HS-5 (cell line): ENCODE measurements at places on chromosomes 5 and 9.

- no peak for DNase-seq
These were observed 29.7 kb upstream of the LTC4S start for GRCh38 chr5:179764056-179764455.

GRCh38 chr5:72957337-72957736 is 1.5 kb downstream of the FCHO2 start:
- no peak for DNase-seq

GRCh38 chr5:54045077-54045792 is 265.1 kb downstream of the ARL15 start:
- no peak for DNase-seq

GRCh38 chr9:99964336-99964735 is 57.9 kb downstream of the STX17 start:
- DNase-seq: no peak

GRCh38 chr9:116337015-116337414 is 183.4 kb downstream of the PAPPA start:
- DNase-seq: peak; percentile 31

- peak; percentile 20 for DNase-seq
These were observed 273.3 kb upstream of the ANKRD55 start for GRCh38 chr5:56506211-56506965.

GRCh38 chr9:8020186-8020585 is 220.6 kb upstream of the DMAC1 start:
- no peak for DNase-seq

DNA sequence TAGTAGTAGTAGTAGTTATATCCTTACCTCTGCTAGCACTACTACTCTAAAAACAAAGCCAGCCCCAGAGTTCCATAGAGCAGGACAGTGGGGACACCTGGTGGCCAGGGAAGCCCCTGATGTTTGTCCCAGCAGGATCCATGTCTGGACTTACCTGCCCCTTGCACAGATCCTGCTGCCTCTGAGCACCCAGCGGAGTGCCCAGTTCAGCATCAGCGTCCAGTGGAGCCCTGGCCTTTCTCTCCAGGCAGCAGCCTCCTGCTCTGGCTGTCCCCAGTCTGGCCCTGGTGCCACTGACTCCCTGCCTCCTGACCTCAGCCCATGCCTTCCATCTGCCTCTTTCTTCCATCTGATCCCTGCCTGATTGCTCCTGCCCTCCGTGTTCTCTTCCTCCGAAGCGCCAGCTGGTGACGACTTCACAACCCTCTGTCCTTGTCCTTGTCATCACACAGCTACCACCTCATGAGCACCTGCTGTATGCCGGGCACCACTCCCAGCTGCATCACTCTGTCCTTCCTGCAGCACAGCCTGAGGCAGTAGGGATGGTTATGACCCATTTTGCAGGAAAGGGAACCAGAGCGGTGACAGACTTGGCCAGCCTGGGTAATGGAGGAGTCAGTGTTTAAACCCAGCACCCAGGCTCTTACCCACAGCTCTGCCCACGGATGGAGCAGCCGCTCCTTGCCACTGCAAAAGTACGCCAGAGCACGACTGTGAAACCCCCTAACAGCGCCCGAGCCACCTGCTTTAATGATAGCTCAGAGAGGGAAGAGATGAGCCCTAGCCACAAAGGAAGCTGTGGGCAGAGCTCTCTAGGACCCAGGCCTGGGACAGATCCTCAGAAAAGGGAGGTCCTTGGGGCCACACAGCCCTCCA is 11.5 kb downstream of the SARDH start:
- no peak for DNase-seq

- DNase-seq: no peak
These were observed 75.7 kb upstream of the FBXW11 start for GRCh38 chr5:172082180-172082579.

DNA sequence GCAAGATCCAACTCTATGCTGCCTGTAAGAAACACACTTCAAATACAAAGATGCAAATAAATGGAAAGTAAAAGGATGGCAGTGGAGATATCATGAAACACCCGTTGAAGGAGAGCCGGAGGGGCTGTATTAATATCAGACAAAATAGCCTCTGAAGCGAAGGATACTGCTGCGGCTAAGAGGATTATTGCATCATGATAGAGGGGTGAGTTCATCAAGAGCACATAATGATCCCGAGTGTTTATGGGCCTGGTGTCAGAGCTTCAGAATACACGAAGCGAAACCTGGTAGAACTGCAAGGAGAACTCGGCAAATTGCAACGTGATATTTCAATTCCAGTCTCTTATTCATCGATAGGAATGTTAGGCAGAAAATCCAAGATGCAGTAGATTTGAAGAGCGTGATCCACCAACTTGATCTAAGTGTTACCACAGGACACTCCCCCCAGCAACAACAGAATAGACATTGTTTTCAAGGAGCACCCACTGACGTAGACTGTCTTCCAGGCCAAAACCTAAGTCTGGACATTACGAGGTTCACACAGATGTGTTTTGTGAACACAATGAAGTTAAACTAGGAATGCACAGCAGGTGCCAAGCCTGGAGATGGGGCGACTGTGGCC is 27.7 kb upstream of the QSOX2 start:
- DNase-seq: no peak

DNA sequence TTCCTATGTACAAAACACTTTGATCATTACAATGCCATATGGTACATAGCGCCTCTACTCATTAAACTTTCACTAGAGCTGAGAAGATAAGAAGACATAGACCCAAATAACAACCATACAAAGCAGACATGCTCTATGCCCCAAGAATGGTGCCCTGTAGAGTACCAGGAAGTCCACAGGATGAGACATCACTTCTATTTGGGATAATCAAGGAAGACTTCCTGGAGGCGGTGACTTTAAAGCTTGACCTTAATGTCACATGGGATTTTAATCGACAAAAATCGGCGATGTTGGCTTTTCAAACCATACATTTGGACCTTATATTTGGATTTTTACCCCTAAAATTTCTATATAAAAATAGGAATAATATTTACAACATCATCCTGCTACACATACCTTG is 224.3 kb upstream of the MAP3K1 start:
- DNase-seq: no peak

GRCh38 chr5:64775291-64775690 is 6.6 kb downstream of the CWC27 start:
- DNase-seq: no peak

- DNase-seq: peak; percentile 22
These were observed 4.0 kb downstream of the LMBRD2 start for GRCh38 chr5:36147681-36148080.

GRCh38 chr9:4541856-4542255 is 51.6 kb downstream of the SLC1A1 start:
- DNase-seq: no peak

- no peak for DNase-seq
These were observed 20.0 kb downstream of the TMEFF1 start for GRCh38 chr9:100492952-100493351.

GRCh38 chr5:168707716-168708695 is 128.8 kb upstream of the PANK3 start:
- no peak for DNase-seq

GRCh38 chr5:37875051-37875787 is 35.4 kb upstream of the GDNF start:
- DNase-seq: peak; percentile 76

- no peak for DNase-seq
These were observed 177.2 kb upstream of the MAP3K1 start for GRCh38 chr5:56638061-56638621.

DNA sequence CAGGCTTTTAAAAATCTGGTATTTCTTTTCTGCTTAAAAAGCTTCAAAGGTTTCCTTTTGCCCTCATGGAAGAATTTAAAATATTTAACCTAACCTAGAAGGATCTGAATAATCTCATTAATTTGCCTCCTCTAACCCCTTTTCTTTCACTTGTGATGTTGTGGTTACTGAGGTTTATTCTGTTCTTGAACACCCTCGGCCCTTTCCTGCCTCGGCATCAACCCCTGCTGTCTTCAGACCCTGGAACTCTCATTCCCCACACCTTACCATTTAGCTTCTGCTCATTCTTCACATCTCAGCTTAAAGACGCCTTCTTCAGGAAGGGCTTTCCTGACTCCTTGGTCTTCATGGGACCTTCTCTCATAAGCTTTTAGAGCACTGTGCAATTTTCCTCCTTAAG is 131.4 kb upstream of the MAN2A1 start:
- DNase-seq: no peak

GRCh38 chr5:175387144-175387543 is 56.8 kb downstream of the DRD1 start:
- DNase-seq: no peak

DNA sequence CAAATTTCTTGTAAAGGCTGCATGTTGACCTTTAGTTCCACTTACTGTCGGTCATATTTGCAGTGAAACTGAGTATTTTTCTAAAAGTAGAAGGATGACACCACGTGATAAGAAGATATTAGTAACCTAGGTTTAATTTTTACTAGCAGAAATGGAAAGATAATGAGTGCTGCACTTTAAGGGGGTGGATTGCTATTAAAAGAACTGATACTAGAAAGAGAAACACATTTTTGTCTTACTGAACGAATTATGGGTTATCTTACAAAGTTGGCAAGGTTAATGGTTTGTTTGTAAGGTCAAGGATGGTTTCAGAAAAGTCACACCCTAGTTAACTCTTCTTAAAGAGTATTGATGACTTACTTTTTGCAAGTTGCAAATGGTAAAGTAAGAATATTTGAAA is 2.4 kb downstream of the MACIR start:
- no peak for DNase-seq

DNA sequence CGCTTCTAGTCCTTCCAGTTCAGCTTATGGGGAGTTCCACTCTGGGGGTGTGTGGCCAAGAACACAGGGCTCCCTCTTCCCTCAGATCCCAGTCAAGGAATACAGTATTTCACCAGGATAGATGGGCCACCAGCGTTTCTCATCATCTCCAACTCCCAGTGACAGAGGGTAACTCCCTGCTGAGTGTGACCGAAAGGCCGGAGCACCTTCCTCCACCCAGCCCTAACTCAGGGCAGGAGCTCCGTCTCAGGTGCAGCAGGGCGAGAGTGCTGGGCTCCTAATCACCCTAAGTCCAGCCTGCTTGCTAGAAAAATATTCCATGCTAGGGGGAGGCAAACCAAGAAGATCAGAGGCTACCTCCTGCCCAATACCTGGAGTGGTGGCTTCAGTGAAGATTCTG is 102.6 kb downstream of the ADAMTS2 start:
- no peak for DNase-seq

GRCh38 chr5:151740958-151741373 is 17.5 kb downstream of the ATOX1 start:
- DNase-seq: peak; percentile 74

DNA sequence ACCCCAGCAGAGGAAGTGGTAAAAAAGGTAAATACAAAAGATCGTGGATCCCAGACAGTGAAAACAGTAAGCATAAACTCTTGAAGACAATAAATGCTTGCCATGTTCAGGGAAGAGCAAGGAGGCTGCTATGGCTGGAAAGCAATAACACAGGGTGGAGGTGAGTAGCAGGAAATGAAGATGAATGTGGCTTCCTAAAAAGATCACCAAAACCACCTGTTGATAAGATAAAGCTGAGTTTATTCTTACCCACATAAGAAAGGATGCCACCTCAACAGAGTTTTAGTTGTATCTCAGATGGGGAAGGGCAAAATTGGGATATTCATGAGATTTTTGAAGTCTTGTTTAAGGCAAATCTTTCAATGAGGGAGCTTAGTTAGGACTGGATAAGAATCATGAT is 273.3 kb downstream of the MSX2 start:
- DNase-seq: no peak

GRCh38 chr5:168282120-168282519 is 9.3 kb upstream of the WWC1 start:
- no peak for DNase-seq

GRCh38 chr9:134156564-134157377 is 7.6 kb downstream of the RNU6ATAC start:
- no peak for DNase-seq

GRCh38 chr5:40515476-40515875 is 164.2 kb upstream of the PTGER4 start:
- DNase-seq: no peak

- peak; percentile 36 for DNase-seq
These were observed 184.3 kb downstream of the CTNND2 start for GRCh38 chr5:11719888-11720481.

DNA sequence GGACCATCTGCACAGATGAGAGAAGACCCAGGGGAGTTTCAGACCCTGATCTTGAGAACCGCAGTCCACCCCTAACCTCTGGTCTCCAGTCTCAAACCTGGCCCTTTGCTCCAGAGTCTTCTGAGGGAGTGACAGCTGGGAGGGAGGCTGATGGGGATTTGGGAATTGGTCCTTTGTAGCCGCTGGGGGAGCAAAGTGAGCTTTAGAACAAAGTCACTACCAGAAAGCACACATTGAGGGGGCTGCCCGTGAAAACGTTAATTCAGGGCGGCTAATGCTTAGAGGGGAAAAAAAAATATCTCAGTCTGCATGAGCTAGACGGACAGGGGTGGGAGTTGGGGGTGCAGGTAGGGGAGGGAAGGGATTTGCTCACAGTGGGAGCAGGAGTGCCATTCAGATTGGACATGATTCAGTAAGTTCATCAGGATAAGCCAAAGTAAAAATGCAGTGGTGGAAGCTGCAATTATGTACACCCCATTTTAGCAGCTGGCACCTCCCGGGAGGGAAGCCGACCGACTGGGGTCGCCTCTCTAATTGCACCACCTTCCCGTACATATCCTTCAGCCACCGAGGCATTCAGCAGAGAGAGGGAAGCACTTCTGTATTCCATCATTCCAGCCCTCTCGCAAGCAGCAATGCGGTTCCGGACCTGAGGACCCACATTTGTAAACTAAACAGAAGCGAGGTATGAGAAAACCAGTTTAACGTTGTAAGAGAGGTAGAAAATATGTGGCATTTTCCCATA is 123.4 kb upstream of the RETREG1 start:
- DNase-seq: no peak

GRCh38 chr9:18074041-18074440 is 399.9 kb upstream of the ADAMTSL1 start:
- no peak for DNase-seq

- peak; percentile 51 for DNase-seq
These were observed 473.2 kb downstream of the ENC1 start for GRCh38 chr5:74167206-74167929.

DNA sequence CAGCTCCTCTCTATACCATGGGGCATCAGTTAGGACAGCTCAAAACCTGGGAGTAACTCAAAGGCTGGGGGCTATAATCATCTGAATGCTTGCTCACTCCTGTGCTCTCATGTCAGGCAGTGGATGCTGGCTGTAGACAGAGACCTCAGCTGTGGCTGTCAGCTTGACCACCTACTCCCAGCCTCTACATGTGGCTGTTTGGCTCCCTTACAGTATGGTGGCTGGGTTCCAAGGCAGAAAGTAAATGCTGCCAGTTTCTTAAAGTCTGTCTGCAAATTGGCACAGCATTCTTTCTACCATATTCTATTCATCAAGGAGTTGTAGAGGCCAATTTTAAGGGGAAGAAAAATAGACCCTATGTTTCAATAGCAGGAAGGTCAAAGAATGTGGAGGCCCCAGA is 66.9 kb downstream of the TMC1 start:
- DNase-seq: no peak

DNA sequence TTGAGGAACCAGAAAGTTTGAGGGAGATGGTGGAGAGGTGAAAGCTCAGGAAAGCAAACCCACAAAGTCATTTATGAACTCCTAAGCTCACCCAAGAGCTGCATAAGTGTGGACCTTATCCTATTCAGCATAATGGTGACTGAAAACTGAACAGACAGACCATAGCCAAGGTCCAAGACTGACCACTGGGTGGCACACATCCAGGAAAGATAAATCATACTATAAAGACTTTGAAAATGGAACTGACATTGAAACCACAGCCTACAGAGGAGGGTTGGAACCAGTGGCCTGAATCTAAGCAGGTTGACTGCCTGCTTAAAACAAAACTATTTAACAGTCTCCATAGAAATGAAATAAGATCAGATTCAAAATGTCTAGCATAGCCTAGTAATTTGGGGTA is 121.0 kb upstream of the RGS7BP start:
- DNase-seq: no peak

GRCh38 chr5:138884094-138884493 is 9.0 kb upstream of the LRRTM2 start:
- no peak for DNase-seq
